ENCODE measurements at places on chromosomes 6 and 20. TPM values are rescaled to one million over a fixed set of nuclear protein-coding genes. Genes with fewer than 3 reads are reported as not detected.

ZKSCAN4 gene
- total RNA-seq: 4.8 TPM

BPIFA1 gene
- total RNA-seq: not detected

HAO1 gene
- not detected for total RNA-seq

F13A1 gene
- total RNA-seq: 2.7 TPM

All from chondrocyte (in vitro differentiated cells).